Keratinocyte (primary cell): ENCODE measurements at places on chromosomes 3 and 15.

- H3K36me3 ChIP-seq = no peaks in the 10 kb centered on the region
- H3K27ac ChIP-seq = no peak overlapping the region
- H3K4me3 ChIP-seq = no peak overlapping the region
- DNase-seq = no peak
These were observed 54.4 kb upstream of the KIF23 start for GRCh38 chr15:69359722-69360121.

GRCh38 chr3:49013738-49014660 is 4.4 kb downstream of the DALRD3 start:
- peaks cover 20% of the 10 kb centered on the region for H3K4me1 ChIP-seq
- peaks cover 15% of the 10 kb centered on the region for H3K36me3 ChIP-seq
- DNase-seq = no peak
- no peaks in the 10 kb centered on the region for H3K27me3 ChIP-seq
- no peak overlapping the region for H3K27ac ChIP-seq

- no peak overlapping the region for H3K4me3 ChIP-seq
- H3K4me1 ChIP-seq = no peaks in the 10 kb centered on the region
- H3K27me3 ChIP-seq = no peaks in the 10 kb centered on the region
- H3K36me3 ChIP-seq = no peaks in the 10 kb centered on the region
- H3K27ac ChIP-seq = no peak overlapping the region
These were observed 80.7 kb downstream of the SEC22A start for GRCh38 chr3:123282461-123282860.

GRCh38 chr3:47838503-47838902 is 35.6 kb downstream of the DHX30 start:
- H3K27me3 ChIP-seq = no peaks in the 10 kb centered on the region
- no peak overlapping the region for H3K4me3 ChIP-seq
- H3K36me3 ChIP-seq = peaks cover 39% of the 10 kb centered on the region
- H3K4me1 ChIP-seq = no peaks in the 10 kb centered on the region
- DNase-seq = no peak

- no peak overlapping the region for H3K27ac ChIP-seq
- H3K36me3 ChIP-seq = peaks cover 5% of the 10 kb centered on the region
- no peak overlapping the region for H3K4me3 ChIP-seq
- H3K4me1 ChIP-seq = no peaks in the 10 kb centered on the region
- no peak for DNase-seq
- H3K27me3 ChIP-seq = no peaks in the 10 kb centered on the region
These were observed 37.1 kb downstream of the RIOX2 start for GRCh38 chr3:97934980-97935695.

- no peaks in the 10 kb centered on the region for H3K4me1 ChIP-seq
- no peaks in the 10 kb centered on the region for H3K27me3 ChIP-seq
- DNase-seq = no peak
- H3K36me3 ChIP-seq = no peaks in the 10 kb centered on the region
These were observed 163.1 kb upstream of the MANF start for GRCh38 chr3:51221959-51222358.

- H3K27me3 ChIP-seq = no peaks in the 10 kb centered on the region
- no peaks in the 10 kb centered on the region for H3K36me3 ChIP-seq
- H3K4me3 ChIP-seq = no peak overlapping the region
These were observed 651.8 kb upstream of the SGO1 start for GRCh38 chr3:20837676-20838302.

DNA sequence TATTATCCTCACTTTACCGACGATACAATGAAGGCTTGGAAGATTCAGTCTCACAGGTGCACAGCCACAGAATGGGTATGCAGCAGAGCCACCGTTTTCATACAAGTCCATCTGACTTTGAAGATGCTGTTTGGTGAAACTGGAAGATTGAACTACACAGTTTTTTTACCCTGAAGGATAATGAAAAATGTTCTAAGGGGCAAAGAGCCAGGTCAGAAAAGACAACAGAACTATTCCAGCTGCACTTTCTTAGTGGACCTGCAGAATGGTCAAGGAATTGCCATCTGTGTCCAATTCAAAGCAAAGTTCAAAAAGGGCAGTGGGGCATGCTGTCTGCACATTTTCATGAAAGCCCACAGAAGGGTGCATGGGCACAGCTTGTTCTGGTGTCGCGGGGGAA is 127.6 kb upstream of the PDZRN3 start:
- no peaks in the 10 kb centered on the region for H3K36me3 ChIP-seq
- no peaks in the 10 kb centered on the region for H3K27me3 ChIP-seq
- no peak for DNase-seq
- no peak overlapping the region for H3K27ac ChIP-seq
- H3K4me1 ChIP-seq = no peaks in the 10 kb centered on the region
- no peak overlapping the region for H3K4me3 ChIP-seq

DNA sequence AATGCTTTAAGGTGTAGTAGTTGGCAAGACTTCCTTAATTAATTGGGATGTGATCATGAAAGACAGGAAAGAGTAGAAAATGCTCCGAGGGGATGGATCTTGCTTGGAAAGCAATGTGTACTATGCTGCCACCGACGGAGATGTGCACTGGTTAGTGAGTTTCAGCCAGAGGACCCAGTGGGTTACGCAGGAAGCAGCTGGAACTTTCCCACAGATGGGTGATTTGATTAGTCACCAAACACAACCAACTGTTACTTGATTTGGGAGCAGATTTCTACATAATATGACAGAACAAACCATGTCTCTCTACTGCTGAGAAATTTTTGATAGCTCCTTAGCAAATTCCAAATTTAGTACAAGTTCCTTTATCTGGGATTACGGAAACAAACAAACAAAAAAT is 245.4 kb upstream of the MCTP2 start:
- H3K27ac ChIP-seq = no peak overlapping the region
- no peaks in the 10 kb centered on the region for H3K36me3 ChIP-seq
- no peak overlapping the region for H3K4me3 ChIP-seq
- H3K27me3 ChIP-seq = no peaks in the 10 kb centered on the region
- no peaks in the 10 kb centered on the region for H3K4me1 ChIP-seq

DNA sequence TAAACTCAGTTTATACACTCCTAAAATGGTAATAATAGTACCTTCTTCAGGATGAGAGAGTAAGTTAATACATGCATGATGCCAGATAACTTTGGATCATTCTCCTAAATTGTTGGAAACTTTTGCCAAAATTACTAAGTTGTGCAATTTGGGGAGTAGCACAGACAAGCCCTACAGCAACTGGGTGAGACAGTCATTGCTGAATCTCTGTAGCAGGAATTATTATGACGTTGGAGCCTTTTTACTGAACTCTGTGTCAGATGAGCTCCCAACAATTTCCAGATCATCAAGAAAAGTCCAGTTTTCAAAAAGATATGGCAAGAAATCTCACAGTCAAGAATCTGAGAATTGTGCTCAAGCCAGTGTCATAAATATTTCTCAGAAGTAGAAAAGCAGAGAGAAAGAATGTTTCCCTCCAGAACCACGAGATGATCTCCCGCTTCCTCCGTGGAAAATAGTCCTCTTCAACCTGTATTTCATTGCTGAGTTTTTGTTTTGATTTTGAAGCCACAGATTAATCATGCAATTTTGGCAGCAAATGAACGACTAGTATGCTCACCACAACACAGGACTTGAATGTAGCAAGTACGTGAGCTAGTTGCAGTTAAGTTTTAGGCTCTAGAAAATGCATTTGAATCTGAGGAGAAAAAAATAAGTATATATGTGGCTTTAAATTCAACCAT is 485.4 kb downstream of the CNTN6 start:
- H3K27ac ChIP-seq = no peak overlapping the region
- H3K27me3 ChIP-seq = no peaks in the 10 kb centered on the region
- DNase-seq = no peak
- H3K36me3 ChIP-seq = no peaks in the 10 kb centered on the region

GRCh38 chr15:96320703-96321638 is 9.5 kb upstream of the NR2F2 start:
- no peaks in the 10 kb centered on the region for H3K36me3 ChIP-seq
- peaks cover 14% of the 10 kb centered on the region for H3K4me1 ChIP-seq
- no peak for DNase-seq
- H3K4me3 ChIP-seq = peak overlapping the region; percentile 50
- no peak overlapping the region for H3K27ac ChIP-seq
- H3K27me3 ChIP-seq = peaks cover 17% of the 10 kb centered on the region

- no peak overlapping the region for H3K4me3 ChIP-seq
- no peak for DNase-seq
- no peak overlapping the region for H3K27ac ChIP-seq
- no peaks in the 10 kb centered on the region for H3K4me1 ChIP-seq
- no peaks in the 10 kb centered on the region for H3K27me3 ChIP-seq
These were observed 307.8 kb downstream of the GABRG3 start for GRCh38 chr15:27278761-27279160.

- no peak overlapping the region for H3K27ac ChIP-seq
These were observed 2.7 kb upstream of the CSTA start for GRCh38 chr3:122322095-122323075.

GRCh38 chr15:88512601-88513000 is 33.9 kb downstream of the DET1 start:
- no peaks in the 10 kb centered on the region for H3K36me3 ChIP-seq
- no peak for DNase-seq

GRCh38 chr3:30786365-30786764 is 108.1 kb downstream of the GADL1 start:
- no peaks in the 10 kb centered on the region for H3K27me3 ChIP-seq
- no peaks in the 10 kb centered on the region for H3K36me3 ChIP-seq
- DNase-seq = no peak
- no peaks in the 10 kb centered on the region for H3K4me1 ChIP-seq
- H3K27ac ChIP-seq = no peak overlapping the region

DNA sequence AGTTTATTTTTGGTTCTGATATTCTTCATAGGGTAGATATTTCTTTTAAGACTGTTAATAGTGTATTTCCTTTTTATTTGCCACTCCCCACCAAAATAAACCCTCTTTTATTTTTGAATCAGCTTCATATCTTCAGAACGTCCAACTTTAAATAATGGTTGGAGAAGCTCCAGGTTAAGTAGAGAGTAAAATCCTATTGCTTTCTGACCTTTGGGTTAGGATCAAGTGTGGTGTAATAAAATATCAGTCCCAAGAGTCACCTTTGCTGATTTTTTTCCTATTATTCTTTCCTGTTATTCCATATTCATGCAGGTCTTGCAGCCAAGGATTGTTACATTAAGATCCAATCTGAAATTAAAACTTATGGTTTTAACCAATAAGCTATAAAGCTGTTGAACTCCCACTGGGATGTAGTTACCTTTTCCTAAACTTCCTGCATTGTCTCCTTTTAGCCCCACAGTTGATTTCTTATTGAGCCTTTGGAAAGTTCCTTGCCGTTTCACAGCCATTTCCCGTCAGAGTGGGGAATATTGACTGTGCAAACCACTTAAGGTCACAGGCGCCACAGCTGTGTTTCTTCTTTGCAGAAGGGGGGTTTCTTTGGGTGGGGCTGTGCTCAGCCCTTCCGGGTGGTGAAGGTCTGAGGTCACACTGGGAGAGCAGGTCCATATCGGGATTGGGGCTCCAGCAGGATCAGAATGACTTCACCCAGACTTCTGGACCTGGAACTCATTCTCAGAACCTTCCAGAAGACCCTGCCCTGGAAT is 287.3 kb upstream of the CTDSPL start:
- H3K27ac ChIP-seq = no peak overlapping the region
- no peak for DNase-seq
- no peaks in the 10 kb centered on the region for H3K27me3 ChIP-seq
- H3K4me1 ChIP-seq = no peaks in the 10 kb centered on the region
- H3K4me3 ChIP-seq = no peak overlapping the region
- no peaks in the 10 kb centered on the region for H3K36me3 ChIP-seq

GRCh38 chr3:177596248-177596815 is 399.1 kb upstream of the TBL1XR1 start:
- H3K27me3 ChIP-seq = no peaks in the 10 kb centered on the region
- no peak for DNase-seq
- no peaks in the 10 kb centered on the region for H3K36me3 ChIP-seq
- H3K4me3 ChIP-seq = no peak overlapping the region

DNA sequence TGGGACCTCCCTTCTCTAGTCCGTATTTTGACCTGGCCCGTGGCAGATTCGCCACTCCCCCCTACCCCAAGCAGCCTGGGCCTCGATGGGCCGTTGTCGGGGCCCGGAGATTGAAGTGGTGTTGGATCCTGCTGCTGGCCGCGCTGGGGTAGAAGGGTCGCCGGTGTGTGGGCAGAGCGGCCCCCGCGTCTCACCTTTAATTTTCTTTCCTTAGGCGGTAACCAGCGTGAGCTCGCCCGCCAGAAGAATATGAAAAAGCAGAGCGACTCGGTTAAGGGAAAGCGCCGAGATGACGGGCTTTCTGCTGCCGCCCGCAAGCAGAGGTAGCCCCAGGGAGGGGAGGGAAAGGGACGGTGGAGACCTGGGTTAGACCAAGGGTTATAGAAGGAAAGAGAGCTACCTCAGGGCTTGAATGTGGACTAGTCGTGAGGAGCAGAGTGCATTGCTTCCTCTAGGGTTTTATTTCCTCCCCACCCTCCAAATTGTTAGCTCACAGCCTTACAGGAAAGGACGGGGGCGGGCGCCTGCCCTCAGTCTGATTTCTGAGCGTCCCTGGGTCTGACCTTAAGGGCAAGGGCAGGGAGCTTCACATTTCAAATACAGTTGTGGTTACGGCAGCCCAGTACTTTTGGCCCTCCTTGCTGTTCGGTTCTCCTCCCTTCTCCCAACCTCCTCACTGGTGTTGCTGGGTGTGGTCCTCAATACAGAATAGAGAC is 799 bp downstream of the SERF2 start:
- peaks cover 19% of the 10 kb centered on the region for H3K36me3 ChIP-seq
- no peak for DNase-seq
- H3K4me1 ChIP-seq = peaks cover 17% of the 10 kb centered on the region
- H3K4me3 ChIP-seq = peak overlapping the region; percentile 96

GRCh38 chr3:183548262-183548769 is 7.2 kb downstream of the KLHL6 start:
- peak; percentile 69 for DNase-seq
- H3K36me3 ChIP-seq = no peaks in the 10 kb centered on the region
- H3K4me3 ChIP-seq = no peak overlapping the region
- no peaks in the 10 kb centered on the region for H3K27me3 ChIP-seq
- peaks cover 13% of the 10 kb centered on the region for H3K4me1 ChIP-seq

DNA sequence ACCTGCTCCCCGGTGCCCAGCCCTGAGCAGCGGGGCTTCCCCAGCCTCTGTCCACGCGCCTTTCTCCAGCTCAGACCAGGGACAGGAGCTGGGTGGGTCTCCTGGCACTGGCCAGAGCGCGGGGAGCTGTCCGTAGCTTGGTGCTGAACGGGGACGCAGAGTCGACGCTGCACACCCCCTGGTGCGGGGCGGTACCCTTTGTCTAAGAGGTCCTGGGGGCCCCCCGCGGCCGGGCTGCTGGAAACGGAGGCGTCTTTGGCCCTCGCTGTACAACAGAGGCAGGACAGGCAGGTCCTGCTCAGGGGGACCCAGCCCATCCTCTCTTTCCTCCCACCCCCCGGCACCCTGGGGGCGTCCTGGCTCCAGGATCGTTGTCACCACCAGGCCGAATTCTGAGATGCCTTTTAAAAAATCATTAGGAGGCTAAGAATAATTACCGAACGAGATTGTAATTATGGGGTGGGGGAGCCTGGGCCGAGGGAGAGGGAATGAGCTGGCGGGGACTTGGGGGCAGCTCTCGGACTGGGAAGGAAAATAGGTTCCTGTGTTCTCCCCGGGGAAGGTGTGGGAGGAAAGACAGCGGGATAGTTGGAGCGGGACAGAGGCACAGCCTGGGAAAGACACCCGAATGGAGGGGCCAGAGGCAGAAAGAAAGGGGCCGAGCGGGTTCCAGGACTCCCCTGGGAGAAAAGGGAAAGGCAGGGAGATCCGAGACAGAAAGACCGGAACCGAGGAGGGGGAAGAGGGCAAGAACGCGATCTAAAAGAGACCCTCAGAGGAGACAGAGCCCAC is 4.1 kb upstream of the SKOR1 start:
- peaks cover 4% of the 10 kb centered on the region for H3K4me1 ChIP-seq
- DNase-seq = no peak
- H3K36me3 ChIP-seq = no peaks in the 10 kb centered on the region
- H3K27me3 ChIP-seq = peaks cover 87% of the 10 kb centered on the region
- no peak overlapping the region for H3K4me3 ChIP-seq

- no peaks in the 10 kb centered on the region for H3K27me3 ChIP-seq
- H3K36me3 ChIP-seq = no peaks in the 10 kb centered on the region
- peaks cover 3% of the 10 kb centered on the region for H3K4me1 ChIP-seq
- DNase-seq = no peak
These were observed 1.6 kb upstream of the TOPAZ1 start for GRCh38 chr3:44240061-44240460.
